Stimulated activated CD8-positive, alpha-beta memory T cell treated with anti-CD3 and anti-CD28 coated beads, Interleukin-4, amount 100 ng/mL, for 1 hour (primary cell): ENCODE measurements at places on chromosomes 16 and 17.

GRCh38 chr17:32742681-32743538 is 134.0 kb downstream of the MYO1D start:
- DNase-seq: no peak

GRCh38 chr17:82804442-82805191 is 35.2 kb downstream of the ZNF750 start:
- no peak for DNase-seq

DNA sequence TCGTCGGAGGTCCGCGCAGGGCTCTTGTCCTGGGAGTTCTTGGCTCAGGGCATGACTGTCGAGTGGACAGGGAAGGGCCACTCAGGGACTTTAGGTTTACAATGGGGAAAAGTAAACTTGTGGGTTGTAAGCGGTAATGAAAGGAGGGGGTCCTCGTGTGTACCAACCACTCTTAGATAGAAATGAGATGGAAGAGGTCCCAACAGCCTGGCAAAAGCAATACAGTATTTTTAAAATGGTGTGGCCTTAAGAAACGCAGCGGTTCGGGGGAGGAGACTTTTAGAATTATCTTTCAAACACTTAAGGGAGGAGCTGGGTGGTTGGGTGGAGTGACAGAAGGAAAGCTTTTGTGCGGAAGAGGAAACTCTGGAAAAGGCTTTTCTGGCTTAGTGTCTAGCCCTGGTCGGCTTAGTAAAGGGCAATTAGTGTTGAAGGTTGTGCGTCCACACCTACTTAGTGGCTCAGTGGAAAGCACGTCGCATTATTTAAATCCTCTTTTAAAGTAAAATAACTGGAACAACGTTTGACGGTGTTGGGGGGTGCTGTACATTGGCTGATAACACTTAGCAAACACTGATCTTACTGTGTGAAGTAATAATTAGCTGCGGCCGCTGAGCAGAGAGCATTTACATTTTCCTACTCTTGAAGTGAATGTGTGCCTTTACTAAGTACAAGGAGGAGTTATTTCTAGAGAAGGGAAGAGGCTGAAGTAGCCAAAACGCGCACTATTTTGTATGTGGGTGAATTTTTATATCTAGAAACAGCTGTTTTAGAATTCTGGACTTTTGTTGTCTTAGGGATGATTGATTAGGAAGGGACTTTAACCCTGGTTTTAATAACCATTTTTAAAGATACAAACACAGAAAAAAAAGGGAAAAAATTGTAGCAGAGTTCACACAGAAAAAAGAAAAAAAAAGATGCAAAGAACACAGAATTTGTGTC is 1.0 kb downstream of the WSB1 start:
- DNase-seq: peak; percentile 22

DNA sequence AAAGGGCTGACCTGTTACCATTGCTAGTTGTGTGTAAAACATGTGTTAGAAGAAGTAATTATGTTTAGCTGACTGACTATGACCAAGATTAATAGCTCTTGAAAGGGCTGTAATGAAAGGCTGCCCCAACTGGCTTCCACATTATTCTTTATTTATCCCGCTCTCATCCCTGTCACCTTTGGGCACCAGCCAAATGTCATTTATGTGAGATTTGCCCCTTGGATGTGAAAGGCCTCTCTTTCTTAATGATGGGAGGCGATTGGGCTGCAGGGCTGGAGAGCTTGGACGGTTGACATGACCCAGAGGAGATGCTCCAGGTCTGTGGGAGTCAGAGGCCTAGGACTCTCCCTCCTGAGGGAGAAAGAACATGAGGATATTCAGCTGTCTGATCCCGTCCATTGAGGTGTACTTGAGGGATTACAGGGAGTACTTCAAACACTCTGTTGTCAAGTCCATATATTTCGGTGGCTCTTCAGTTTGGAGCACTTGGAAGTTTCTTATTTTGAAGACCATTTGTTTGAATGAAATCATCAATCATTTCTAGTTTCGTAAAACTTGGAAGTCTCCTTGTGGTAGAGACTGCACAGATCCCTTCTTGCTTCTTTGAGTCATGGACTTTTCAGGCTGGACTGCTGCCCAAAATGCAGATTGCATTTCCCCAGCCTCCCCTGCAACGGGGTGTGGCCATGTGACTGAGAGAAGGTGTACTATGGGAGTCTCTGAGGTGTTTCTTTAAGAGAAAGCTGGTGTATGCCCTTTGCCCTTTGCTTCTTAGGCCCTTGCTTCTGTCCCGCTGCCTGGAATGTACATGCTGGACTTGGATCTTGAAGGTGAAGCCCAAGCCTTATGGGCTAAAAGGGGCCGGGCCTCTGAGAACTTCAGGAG is 51.3 kb downstream of the FTO start:
- DNase-seq: no peak

DNA sequence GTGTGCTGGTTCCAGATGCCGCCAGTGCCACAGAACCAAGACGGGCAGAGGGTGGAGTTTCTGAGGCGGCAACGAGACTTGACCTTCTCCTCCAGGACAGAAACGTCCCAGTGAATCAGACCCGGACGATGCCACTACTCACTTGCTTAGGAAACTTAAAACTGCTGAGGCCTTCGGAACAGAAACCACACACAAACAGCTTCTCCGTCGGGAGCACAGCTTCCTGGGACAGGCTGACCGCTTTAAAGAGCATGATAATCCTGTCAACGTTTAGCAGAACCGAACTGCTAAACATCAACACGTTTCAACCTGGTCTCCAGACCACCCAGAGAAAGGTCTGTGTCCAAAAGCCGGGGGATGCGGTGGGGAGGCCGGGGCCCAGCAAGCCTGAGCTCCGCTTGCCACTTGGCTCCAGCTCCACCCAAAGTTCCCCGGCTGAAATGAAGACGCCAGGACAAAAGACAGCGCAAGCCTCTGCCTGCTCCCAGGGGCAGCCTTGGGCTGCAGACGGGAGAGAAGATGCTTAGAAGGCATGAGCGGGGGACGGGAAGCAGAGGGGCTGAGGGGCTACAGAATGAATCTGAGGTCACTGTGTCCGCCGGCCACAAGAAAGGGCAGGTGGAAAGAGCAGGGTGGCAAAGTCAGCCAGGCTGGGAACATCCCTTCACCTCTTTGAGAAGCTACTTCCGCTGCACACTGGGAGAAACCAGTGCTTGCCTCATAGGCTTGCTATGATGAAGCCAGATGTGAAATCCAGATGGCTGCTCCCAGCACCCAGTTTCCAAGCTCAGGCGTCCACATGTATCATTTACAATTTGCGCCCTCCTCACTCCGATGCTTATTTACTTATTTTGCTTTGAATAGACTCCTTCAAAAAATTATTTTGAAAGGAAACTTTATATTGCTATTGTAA is 69.0 kb downstream of the MRM3 start:
- DNase-seq: no peak

GRCh38 chr16:11418506-11418905 is 73.2 kb downstream of the RMI2 start:
- DNase-seq: no peak

DNA sequence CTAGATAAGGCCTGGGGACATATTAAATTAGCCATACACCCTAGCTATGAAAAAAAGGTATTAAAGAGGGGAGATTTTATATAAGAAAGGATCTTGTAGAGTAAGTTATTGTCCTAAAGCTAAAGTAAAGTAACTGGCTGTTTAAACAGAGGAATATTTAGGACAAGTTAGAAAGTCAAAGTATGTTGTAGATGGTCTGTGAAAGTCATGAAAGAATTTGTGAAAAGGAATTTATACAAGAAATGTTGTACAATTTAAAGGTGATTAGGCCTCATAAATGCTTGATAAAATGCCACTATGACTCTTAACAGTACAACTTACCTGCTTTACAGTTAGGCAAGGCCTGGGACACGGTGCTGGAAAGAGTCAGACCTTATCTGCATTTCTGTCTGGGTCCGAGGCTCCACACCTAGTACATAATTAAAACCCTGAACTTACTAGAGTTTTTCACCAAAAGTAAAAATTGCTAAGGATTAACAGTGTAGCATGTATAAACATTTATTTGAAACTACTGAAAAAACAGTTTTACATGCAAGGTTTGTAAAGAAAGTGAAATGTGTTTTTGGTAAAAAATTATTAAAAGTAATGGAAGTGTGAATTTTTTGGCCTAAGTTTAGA is 445.3 kb upstream of the TOM1L1 start:
- DNase-seq: no peak

GRCh38 chr17:640436-640835 is 74.2 kb downstream of the VPS53 start:
- no peak for DNase-seq

DNA sequence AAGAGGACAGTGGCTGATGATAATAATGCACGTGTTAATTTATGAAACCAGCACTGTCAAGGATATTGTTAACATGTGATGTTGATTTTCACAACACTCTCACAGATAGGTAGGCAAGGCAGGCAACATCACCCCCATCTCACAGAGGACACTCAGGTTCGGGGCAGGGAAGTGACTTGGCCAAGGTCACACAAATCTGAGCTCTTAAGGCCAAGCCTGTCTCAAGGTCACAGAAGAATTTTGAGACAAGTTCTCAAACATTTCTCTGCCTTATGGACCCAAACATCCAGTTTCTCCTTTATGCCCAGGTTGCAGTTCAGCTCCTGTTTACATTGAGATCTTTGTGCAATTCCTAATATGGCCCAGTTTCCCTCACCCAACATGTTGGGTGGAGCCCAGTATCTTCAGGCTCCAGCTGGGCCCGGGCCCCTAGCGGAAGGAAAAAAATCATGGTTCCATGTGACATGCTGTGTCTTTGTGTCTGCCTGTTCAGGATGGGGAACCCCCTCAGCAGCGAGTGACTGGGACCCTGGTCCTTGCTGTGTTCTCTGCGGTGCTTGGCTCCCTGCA is 1.3 kb downstream of the SLC2A4 start:
- DNase-seq: no peak

- no peak for DNase-seq
Observed at GRCh38 chr16:14069818-14070217, 1.3 kb upstream of the MRTFB start.

GRCh38 chr17:78842881-78843565 is 2.4 kb upstream of the USP36 start:
- no peak for DNase-seq

DNA sequence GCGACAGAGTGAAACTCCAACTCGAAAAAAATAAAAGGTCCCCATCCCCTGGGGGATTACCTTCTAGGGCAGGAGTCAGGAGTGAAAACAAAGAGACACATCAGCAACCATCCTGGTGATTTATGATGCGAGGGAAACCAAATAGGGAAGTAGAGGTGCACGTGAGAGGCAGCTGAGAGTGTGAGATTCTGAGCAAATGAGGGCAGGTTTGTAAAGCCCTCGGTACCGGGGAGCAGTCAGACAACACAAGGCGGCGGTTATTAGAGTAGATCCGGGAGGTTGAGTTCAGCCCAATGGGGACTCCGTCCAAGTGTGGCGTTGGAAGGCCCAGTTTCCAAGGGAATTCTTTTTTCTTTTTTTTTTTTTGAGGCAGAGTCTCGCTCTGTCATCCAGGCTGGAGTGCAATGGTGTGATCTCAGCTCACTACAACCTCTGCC is 7.4 kb upstream of the ARMC7 start:
- no peak for DNase-seq

GRCh38 chr17:78822552-78822951 is 18.1 kb downstream of the USP36 start:
- DNase-seq: no peak

DNA sequence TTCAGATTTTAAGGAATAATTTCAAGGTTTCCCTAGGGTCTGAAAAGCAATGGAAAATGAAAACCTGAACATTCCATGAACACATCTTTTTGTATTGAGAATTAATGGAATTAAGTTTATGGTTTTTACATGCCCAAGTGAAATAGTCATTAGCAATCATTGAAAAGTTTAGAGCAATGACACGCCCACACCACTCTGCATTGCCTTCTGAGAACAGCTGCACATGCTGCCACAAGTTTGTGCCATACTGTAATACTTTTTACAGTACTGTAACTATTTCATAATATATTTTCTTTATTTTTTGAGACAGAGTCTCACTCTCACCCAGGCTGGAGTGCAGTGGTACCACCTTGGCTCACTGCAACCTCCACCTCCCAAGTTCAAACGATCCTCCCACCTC is 345.2 kb upstream of the PMFBP1 start:
- no peak for DNase-seq

- no peak for DNase-seq
Observed at GRCh38 chr16:68077866-68078700, 7.1 kb upstream of the NFATC3 start.

GRCh38 chr16:82133798-82134197 is 36.2 kb downstream of the MPHOSPH6 start:
- no peak for DNase-seq

- DNase-seq: no peak
Observed at GRCh38 chr16:50153596-50154419, 702 bp downstream of the TENT4B start.

- DNase-seq: no peak
Observed at GRCh38 chr17:31560616-31561235, 169.3 kb downstream of the RAB11FIP4 start.

DNA sequence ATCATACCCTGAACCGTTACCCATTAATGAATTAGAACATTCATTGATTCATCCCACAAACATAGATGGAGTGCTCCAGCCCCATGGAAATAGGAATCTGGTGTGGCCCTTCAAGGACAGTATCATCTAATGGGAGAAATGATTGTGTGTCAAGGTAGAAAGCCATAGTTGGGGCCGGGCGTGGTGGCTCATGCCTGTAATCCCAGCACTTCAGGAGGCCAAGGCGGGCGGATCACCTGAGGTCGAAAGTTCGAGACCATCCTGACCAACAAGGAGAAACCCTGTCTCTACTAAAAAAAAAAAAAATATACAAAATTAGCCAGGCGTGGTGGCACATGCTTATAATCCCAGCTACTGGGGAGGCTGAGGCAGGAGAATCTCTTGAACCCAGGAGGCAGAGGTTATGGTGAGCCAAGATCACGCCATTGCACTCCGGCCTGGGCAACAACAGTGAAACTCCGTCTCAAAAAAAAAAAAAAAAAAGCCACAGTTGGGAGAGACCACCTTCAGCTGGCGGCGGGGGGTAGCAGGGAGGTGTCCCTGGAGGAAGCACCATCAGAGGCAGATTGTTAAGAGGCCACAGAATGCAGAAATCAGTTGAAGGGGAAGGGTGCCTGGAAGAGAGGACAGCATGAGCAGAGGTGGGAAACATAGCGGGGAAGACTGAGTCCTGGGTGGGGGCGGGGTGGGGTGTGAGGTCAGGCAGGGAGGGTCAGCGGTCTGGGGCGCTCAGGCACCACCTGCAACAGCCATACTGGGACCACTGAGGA is 60.0 kb downstream of the USP22 start:
- no peak for DNase-seq

GRCh38 chr17:4327606-4328005 is 38.9 kb downstream of the UBE2G1 start:
- no peak for DNase-seq
